ENCODE measurements at places on chromosomes 12 and 14.

DNA sequence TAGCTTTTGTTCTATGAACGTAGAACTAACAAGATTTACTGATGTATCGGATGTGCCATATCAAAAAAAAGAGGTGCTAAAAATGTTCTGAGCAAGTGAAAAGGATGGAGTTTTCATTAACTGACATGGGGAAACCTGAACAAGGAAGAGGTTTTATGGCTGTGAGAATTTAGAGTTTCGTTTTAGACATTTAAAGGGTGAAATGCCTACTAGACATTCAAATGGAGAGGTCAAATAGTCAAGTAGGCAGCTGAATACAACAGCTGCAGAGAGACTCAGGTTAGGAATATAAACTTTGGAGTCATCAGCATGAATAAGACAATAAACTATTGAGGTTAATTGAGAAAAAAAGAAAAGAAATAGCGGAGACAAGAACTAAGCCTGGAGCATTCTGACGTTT lies 364.9 kb upstream of the GARIN6 start:
- no peak for DNase-seq

DNA sequence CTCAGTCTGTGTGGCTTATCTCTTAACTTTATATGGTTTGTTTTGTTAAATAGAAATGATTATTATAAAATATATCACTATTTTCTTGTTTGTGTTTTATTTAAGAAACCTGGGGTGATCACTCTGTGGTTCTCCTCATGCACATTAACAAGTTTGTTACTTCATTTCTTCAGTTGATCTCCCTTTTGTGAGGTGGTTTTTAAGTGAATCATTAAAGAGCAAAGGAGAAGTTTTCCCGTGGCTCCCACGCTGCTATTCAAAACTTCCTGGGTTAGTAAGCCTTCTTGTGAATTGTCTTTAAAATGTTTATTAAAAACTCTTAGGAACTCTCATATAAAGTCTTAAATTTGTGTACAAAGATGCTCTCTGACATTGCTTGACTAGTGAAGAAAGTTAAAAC lies 11.8 kb downstream of the ADIPOR2 start:
- DNase-seq: no peak

- no peak for DNase-seq
Measured at GRCh38 chr12:15230751-15231150, 9.5 kb upstream of the RERG start.

DNA sequence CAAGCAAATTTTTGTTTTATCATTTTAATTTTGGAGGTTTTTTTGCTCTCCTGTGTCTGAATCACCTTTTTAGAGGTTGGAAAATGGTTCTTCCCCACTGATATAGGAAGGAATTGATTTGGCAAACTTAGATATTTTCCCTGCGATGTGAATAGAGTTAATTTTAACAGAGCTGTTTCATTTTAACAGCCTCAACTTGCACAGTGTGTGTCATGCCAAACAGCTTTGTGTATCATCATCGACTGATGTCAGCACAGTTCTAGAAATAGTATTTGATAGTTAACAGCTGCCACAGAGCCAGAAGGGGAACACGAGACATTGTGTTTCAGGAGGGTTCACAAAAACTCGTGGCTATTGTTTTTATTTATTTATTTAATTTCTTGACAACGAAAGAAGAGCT lies 243.1 kb upstream of the FOXN3 start:
- no peak for DNase-seq

DNA sequence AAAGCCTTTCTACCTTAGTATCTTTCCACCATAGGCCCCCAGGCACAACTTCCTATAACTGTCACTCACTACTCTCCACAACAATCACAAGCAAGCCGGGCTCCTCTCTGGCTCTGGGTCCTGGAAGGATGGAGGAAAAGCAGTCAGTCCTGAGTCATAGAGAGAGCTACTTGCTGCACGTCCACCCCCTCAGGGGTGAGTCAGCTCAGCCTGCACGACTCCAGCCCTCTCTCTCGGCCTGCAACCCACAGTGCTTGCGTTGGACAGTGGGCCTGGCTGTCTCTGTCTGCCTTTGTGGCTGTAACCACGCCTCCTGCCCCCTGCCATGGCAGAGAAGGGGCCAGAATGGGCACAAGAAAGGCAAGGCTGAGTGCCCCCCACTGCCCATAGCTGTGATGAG lies 154.1 kb upstream of the FKBP4 start:
- DNase-seq: peak; percentile 84

GRCh38 chr12:111600205-111600642 lies 1.1 kb upstream of the ATXN2 start:
- no peak for DNase-seq

DNA sequence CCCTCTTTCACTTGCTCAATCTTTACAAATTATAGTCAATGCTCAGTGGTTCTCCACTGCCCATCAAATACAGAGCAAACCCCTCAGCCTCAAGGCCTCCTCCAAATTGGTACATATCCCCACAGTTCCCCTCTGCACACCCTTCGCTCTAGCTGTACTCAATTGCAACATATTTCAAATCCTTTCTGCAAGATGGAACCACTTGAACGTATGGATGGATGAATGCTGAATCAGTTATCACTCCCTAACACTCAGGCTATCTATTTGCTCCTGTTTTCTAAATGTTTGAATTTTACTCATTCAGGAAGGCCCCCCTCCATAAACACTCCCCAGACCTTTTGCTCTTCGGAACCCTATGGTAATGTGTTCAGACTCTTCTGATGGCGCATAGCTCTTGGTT lies 24.5 kb downstream of the ATG14 start:
- DNase-seq: no peak

- no peak for DNase-seq
Measured at GRCh38 chr14:46279776-46280175, 371.8 kb downstream of the RPL10L start.

- DNase-seq: no peak
Measured at GRCh38 chr14:98997526-98998205, 274.3 kb downstream of the BCL11B start.

DNA sequence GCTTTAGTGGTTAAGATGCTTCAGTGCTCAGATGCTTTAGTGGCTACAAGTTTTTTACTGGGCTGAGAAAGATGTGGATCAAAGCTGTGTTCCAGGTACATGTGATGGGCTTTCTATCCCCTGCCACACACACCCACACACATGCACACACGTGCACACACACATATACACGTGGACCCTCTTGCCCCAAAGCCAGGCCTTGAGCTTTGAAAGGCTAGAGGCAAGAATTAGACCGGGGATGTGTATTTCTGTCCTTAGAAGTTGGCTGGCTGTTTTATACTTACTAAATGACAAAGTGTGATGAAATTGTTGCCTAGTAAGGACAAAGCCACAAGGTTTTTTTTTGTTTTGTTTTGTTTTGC lies 376.5 kb downstream of the C12orf75 start:
- DNase-seq: no peak

- no peak for DNase-seq
Measured at GRCh38 chr12:14213542-14213941, 151.9 kb upstream of the ATF7IP start.

DNA sequence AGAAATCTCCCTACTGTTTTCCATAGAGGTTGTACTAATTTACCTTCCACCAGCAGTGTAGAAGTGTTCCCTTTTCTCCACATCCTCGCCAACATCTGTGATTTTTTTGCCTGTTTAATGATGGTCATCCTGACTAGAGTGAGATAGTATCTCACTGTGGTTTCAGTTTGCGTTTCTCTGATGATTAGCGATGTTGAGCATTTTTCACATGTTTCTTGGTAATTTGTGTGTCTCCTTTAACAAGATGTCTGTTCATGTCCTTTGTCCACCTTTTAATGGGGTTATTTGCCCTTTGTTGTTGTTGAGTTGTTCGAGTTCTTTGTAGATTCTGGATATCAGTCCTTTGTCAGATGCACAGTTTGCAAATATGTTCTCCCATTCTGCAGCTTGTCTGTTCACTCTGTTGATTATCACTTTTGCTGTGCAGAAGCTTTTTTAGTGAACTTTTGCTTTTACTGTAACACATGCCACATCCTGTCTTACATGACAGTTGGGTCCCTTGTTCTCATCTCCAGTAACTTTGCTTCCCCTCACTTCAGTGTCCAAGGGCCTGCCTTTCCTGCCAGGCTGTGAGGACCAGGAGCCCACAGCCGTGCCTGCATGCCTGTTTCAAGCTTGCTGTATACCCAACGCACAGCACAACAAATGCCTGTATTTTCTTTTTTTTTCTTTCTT lies 64.9 kb downstream of the SPRING1 start:
- no peak for DNase-seq

GRCh38 chr12:32265951-32266350 lies 133.4 kb upstream of the FGD4 start:
- no peak for DNase-seq

- no peak for DNase-seq
Measured at GRCh38 chr12:5172886-5173285, 129.2 kb downstream of the KCNA5 start.

DNA sequence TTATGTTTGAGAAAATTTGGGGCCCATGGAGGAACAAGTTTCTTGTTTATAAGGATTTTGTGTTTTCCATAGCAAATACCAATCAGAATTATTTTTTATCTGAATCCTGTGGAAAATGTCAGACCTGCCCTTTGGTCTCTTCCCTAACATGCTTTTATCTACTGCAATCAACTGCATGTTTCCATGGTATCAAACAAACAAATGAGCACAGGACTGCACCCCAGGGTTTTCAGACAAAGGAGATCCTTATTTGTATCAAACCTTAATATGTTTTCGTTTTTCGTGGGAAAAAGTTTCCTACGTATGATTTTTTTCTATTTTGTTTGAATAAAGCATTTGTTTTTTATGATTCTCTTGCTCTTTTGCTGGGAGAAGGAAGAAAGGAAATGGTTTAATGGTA lies 91.1 kb downstream of the GPR135 start:
- no peak for DNase-seq

DNA sequence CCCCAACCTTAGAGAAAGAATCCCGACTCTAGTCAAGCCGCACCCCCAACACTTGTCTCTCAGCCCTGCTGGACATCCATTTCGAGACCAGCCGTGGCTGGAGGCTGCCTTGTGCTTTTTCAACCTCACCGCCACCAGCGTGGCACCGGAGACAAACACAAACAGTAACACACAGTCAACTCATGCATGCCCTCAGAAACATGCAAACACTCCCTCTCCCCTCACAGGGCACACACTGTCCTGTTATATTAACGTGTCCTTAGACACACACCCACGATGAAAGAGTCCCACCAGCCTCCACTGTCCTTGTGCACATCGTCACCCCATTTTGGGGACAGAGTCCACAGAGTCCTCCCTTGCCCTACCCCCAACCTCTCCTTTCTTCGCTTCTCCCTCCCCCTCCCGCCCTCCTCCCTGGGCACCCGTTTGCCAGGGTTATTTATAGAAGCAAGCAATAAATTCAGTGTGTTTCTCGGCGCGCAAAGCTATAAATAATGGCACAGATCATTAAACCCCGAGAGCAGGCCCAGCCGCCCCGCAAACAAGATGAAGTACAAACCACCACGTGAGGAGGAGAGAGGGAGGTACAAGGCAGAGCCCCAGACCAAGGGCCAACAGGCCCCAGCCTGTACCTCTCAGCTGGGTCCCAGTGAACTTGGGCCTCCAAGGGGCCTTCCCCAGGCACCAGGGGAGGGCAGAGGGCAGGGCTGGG lies 27.9 kb downstream of the SMUG1 start:
- no peak for DNase-seq

- DNase-seq: peak; percentile 70
Measured at GRCh38 chr14:44803239-44803905, 158.4 kb downstream of the KLHL28 start.

DNA sequence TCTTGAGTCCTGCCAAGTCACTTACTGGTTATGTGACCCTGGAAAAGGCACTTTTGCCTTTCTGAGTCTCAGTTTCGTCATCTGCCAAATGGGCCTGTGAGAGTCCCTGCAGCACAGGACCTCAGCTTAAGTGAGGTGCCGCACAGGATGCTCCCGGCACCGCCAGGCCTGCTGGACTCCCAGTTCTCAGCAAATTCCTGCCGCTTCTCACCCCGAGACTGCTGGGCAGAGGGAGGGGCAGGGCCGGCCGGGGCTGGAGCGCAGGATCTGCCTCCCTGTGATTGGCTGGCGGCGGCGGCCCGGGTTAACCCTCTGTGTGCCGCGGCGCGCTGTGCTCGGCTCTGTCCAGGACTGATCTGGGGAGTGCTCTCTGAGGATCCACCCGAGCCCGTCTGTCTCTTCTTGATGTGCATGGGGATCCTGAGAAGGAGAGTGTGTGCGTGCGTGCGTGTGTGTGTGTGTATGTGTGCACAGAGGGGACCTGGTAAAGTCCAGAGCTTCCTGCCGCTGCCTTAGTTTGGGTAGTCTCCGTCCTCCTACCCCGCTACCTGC lies 8.6 kb downstream of the SETD1B start:
- DNase-seq: peak; percentile 35

DNA sequence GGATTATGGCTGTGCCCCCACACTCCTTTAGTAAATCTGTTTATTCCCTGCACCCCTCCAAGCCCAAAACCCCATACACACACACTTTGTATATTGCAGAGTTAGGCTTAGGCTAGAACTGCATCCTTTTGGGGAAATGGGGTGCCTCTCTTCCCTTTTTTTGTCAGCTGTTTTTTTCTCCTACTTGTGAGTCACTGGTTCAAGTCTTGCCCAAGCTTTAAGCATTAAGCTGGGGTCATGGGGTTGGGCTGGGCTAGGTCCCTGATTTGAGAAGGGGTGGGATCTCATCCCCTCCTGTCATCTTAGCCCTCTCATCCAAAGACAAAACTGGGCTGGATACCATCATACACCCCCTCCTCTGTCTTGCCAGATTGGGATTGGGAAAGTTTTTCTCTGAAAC lies 1.6 kb downstream of the LRP1 start:
- DNase-seq: no peak

GRCh38 chr12:32558903-32559302 lies 120.2 kb upstream of the DNM1L start:
- DNase-seq: no peak

DNA sequence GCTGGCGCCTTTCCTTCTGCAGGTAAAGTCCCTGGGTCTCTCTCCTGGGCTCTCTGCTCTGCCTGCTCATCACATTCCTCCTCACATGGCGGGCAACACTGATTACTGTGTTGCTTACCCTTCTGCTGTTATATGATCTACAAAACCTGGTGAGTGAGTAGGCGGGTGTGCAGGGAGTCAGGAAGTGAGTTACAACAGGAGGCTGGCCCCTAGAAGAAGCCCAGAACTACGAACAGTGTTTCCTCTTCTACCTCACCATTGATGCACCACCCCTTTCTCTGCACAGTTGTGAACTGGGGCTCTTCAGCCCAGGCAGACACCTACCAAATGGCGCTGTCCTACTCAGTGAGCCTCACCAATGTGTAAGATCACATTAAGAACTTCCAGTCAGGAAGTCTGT lies 4.9 kb upstream of the KLHL33 start:
- DNase-seq: no peak

DNA sequence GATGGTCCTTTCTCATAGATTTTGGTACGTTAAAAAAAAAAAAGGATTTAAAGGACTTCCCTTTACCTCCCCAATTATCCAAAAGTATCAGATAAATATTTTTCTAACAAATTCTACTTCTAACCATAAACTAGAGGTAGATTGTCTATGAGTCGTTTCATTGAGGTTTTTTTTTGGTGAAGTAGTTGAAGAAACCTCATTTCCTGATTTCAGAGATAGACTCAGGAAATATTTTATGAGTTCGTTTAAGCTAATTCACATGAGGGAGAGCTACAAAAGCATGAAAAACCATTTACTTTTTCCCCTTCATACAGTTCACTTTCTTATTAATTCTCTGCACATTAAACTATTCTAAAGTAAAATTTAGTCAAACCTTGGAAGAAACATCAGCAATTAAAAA lies 112.5 kb downstream of the RALGAPA1 start:
- no peak for DNase-seq

Data from SW 1271 (cell line).